Stimulated activated CD4-positive, alpha-beta T cell treated with anti-CD3 and anti-CD28 coated beads, Interleukin-12 subunit alpha, Interleukin-12 subunit beta, amount 100 ng/mL, for 48 hours (primary cell): ENCODE measurements at places on chromosomes 6 and 20.

GRCh38 chr6:148291876-148292275 is 50.8 kb upstream of the SASH1 start:
- no peak for DNase-seq

GRCh38 chr6:159640722-159641482 is 52.1 kb downstream of the SOD2 start:
- DNase-seq = no peak

DNA sequence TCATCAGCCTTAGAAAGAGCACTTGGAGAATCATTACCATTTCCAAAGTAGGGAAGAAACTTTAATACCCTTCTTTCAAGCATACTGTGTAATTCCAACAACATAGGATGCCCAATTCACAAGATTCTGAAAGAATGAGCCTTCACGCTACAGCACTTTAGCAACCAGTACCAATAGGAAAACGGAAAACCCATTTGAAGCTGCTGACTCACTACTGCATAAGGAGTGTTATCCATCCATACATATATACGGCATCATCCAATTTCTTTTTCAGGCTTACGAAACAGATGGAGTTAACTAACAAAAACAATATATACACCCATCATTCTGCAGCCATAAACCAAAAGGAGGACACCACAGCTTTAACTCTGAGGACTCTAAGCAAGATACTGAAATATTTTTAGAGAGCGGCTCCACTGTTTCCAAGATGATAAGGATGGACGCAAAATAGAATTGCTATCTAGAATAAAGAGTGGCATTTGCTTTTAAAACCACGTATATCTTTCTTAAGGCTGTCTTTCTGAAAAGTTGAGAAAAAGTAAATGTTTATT is 24.9 kb downstream of the FYN start:
- no peak for DNase-seq

DNA sequence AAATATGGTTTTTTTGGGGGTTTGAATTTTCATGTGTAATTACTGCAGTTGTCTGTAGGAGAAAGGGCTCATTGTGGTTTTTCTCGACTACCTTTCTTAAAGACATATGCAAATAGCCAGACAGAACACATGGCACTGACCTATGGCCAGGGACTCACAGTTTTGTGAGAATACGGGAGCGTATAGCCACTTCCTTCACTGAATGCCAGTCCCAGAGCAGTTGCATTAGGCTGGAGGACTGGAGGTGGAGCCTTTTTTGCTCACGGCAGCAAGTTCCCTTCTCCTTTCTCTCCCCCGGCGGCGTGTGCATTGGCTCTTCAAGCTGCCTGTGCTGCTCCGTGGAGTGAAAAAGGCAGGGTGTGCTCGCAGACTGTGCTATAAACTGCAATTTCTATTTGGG is 114.9 kb downstream of the AKAP7 start:
- DNase-seq = no peak

DNA sequence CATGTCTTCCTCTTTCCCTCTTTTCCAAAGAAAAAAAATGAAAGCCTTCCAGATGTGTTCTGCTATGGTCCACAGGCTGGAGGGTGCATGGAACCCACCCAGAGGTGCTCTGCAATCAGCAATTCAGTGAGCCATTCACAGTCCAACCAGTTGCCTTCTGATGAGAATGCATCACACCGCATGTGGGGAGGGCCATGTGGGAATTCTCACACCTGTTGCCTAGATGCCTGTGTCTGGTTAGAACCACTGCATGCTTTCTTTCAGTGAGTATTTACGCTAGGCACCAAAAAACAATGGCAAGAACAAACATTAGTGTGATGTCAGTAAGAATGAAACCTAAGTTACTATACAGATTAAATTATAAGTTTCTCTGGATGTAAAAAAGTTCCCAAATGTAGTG is 311.6 kb upstream of the CDYL start:
- DNase-seq = no peak

DNA sequence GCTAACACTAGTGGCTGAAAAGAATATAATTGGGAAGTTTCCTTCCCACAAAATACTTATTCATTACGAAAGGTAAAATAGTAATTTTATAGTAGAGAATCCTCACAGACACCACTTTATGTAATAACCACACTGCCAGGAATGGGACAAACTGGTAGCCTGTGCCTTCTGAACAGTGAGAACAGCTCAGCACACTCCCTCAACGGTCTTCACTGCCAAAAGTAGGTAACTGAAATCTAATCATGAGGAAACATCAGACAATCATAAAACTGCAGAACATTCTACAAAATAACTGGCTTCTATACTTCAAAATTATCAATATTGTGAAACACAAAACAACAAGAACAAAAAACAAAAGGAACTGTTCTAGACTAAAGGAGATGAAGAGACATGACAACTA is 44.1 kb downstream of the NUP153 start:
- no peak for DNase-seq

DNA sequence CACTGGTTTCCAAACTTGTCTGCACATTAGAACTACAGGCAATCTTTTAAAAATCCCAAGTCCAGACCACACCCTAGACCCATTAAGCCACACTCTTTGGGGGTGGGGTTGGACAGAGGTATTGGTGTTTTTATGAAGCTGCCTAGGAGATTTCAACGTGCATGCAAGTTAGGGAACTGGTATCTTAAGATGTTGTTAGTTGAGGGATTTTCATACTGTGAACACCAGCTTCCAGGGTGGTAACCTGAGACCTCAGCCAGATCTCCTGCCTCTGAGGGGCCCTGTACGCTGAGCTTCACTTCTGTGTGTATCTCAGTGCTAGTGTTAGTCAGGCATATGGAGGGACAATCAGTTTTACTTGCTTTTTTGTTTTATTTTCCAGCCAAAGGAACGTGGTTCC is 138.0 kb downstream of the UTRN start:
- DNase-seq = no peak

DNA sequence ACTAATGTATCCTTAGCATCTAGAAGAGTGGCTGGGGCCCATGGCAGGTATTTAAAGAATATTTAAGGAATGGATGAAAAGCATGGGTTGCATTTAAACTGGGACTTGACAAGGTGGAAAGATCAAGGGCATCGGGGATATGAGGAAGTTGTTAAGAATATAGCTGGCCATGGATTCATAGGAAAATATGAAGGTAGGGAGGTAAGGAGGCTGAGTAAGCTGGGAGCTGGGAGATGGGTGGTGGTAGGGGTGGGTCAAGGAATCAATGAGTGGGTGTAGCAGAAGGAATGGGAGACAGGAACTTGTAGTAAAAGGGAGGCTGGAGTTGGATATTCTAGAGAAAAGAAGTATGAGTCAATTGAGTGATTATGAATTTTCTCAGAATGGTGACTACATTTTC is 44.0 kb upstream of the MOCS1 start:
- DNase-seq = no peak

DNA sequence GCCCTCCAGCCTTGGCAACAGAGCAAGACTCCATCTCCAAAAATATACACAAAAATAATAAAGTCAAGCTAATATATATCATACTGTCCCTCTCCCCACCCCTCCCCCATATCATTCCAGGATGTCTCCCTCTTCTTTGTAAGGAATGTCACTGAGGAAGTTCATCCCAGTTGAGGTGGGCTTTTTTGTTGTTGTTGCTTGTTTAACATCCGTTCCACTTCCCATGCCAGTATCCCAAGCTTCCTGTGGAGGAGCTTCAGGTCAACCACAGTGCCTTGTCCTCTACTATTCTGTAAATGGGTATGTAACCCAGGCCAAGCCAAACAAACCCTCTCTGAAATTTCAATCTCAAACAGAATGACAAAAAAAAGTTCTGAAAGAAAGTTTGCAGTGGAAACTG is 19.0 kb upstream of the PTPN1 start:
- DNase-seq = no peak
